ENCODE measurements at places on chromosomes 4 and X.

DNA sequence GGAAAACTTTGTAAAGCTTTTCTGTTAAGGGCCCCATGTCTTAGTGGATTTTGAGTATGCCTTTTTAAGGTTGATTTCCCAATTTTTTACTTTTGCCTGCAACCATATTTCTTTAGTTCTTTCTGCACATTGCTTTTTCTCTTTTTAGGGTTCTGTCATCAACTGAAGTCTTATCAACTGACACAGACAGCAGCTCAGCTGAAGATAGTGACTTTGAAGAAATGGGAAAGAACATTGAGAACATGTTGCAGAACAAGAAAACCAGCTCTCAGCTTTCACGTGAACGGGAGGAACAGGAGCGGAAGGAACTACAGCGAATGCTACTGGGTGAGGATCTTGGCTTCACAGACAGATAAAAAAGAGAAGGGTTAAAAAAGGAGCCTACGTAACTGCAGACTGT lies 27.8 kb downstream of the TAF1 start:
- peak; percentile 89 for DNase-seq

GRCh38 chrX:21853578-21853977 lies 2.2 kb upstream of the YY2 start:
- DNase-seq = no peak

DNA sequence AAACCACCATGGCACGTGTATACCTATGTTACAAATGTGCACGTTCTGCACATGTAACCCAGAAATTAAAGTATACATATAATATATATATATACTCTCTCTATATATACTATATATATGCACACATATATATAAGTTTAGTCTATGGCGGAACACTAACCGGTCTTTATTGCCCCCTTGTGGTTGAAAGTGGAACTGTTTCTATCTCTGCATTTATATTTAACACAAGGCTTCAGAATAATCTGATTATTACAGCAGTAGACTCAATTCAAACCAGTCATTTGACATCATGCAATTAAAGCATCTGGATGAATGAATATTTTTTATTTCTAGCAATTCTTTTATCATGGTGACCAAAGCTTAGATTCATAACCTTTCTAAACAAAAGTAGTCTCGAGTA lies 14.6 kb downstream of the RAB9B start:
- peak; percentile 55 for DNase-seq

GRCh38 chr4:183229397-183229796 lies 90.7 kb downstream of the CLDN22 start:
- DNase-seq = no peak

GRCh38 chrX:153665726-153666306 lies 7.8 kb downstream of the PNCK start:
- DNase-seq = no peak

DNA sequence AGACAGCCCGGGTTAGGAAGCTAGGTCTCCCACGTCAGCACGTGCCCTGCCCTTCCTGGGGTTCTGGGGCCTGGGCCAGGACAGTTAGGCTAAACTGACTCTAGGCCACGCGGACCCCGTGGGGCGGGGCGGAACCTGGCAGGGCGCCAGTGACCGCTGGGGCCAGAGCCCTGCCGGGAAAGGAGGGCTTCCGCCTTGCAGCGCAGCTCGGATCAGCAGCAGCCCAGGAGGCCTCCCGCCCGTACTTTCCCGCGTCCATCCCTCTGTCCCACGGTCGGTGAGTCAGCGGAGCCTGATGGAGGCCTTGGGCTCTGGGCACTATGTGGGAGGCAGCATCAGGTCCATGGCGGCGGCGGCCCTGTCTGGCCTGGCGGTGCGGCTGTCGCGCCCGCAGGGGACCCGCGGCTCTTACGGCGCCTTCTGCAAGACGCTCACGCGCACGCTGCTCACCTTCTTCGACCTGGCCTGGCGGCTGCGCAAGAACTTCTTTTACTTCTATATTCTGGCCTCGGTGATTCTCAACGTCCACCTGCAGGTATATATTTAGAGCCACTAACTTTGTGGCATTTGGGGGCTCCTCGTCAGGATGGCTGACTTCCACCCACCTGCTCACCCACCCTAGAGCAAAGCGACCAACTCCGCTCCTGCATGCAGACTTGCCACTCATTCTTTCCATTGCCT lies at the start of gene SMIM10:
SMIM10 (plus strand) TSS at position 191 of the 681 bp plus-strand sequence; CDS start at position 296, 105 bp downstream.
- peak; percentile 84 for DNase-seq

DNA sequence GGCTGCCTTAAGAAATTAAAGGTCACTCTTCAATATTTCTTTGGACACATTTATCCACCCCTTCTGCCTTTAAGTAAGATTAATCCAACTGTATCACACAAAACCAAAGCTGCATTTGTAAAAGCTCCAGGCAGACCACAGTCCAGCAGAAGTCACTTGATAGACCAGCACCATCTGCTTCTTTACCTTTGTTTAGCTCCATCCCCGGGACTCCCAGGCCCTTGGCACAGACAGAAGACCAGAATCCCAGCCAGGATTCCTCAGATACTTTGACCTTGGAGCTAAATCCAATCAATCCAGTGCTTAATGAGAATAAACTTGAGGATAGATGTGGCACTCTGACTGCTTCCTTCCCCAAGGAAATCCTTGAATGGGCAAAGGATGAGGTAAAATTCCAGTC lies 333.1 kb upstream of the RASGEF1B start:
- no peak for DNase-seq

GRCh38 chr4:7107166-7107905 lies 39.5 kb upstream of the GRPEL1 start:
- no peak for DNase-seq

GRCh38 chrX:79107891-79108718 lies 36.4 kb upstream of the GPR174 start:
- DNase-seq = no peak

- no peak for DNase-seq
These were observed 131.3 kb downstream of the PJA1 start for GRCh38 chrX:69033936-69034335.

GRCh38 chrX:9466124-9466495 lies 1.3 kb downstream of the TBL1X start:
- DNase-seq = peak; percentile 21

GRCh38 chr4:162865102-162865501 lies 301.6 kb downstream of the NAF1 start:
- DNase-seq = peak; percentile 9

DNA sequence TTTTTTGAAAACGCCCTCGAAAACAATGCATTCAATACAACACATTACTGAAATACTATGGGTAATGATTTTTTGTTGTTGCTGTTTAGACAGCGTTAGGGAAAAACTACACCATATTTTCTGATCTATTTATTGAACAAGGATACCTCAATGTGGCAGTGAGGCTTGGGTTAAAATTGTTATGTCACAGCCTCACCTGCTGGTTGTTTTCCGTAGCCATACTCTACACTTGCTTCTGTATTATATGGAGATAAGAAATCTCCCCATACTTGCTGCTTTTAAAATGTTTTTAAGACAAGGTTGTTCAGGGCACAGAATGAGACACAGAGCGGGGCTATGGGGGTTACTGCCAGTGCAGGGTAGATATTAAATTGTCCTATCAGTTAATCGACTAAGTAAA lies 221.6 kb upstream of the FTHL17 start:
- no peak for DNase-seq

DNA sequence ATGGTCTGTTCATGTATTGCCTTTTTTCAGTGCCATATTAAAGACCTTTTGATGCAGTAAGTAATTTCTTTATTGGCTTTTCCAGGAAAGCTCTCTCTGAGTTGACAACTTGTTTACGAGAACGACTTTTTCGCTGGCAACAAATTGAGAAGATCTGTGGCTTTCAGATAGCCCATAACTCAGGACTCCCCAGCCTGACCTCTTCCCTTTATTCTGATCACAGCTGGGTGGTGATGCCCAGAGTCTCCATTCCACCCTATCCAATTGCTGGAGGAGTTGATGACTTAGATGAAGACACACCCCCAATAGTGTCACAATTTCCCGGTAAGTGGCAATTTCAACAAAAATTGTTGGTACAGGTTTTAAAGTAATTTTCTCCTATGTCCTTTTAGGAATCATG lies 148.0 kb downstream of the STIM2 start:
- DNase-seq = no peak

DNA sequence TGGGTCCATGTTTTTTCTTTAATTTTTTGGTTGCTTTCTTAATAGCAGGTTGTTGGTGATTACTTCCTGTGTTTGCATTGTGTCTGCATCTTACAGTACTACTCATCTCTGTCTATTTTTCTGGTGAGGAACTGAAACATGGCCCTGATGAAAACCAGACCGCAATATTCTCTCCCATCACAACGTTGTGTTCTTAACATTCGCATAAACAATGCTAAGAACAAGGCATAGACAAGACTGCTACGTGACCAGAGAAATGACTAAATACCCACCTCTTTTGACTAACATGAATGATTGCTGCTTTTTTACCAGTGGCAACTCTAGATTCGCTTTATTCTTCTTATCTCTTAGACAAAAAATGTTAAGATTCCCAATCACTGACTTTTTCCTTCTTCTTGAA lies 179.1 kb downstream of the GC start:
- DNase-seq = no peak

DNA sequence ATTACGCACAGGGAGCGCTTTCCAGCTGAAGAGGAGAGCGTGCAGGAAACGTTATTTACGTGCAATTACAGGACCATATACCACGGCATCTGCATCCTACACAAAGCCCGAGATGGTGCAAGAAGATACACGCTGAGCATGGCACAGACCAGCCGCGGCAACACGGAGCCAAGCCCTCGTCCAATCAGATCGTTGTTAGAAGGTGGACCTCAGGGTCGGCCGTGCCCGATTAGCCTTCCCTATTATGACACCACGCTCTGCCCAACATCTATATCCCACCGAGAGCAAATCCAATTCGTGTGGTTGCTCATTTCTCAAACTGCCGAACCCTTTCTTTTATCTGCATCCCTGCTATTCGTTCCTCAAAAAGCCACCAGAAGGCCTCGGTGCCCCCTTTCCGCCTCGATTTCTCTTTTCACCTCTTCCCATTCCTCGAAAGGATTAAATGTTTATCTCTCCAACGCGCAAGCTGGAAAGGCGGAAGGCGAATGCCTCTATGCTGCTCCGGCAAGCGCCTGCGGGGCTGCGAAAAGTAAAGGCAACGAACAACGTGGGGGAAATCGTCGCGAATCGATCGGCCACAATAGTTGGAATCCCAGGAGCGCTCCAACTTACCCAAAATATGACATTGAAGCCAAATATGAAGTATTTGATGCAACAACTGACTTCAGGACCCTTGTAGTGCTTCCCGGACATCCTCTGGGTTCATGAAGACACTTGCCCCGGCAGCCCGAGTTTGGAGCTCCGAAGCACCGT lies 702 bp downstream of the TSPAN5 start:
- DNase-seq = peak; percentile 84

DNA sequence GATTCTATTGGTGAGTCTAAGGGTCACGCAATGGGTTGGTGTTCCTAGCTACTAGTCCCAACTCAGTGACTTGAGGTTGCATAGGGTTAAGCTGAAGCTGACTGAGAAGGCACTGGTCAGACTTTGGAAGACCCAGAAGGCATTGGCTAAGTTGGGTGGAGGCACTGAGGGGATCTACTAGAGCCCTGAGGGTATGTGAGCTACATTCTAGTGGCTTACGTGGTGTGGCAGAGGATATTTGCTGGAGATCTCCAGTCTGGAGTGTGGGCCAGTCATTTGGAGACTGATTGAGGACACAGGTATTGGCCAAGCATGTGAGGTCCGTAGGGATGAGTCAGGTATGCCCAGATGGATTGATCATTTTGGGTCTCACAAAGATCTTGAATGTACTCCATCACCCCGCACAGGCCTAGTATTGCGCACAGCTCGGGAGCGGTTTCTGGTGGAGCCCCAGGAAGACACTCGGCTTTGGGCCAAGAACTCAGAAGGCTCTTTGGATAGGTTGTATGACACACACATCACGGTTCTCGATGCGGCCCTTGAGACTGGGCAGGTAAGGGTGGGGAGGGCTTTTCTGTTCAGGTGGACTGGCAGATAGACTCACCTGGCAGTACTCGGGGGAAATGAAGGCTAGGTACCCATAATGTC lies 7.2 kb downstream of the USP11 start:
- DNase-seq = no peak

- DNase-seq = peak; percentile 41
These were observed 60.6 kb downstream of the GABRA2 start for GRCh38 chr4:46329118-46329976.

DNA sequence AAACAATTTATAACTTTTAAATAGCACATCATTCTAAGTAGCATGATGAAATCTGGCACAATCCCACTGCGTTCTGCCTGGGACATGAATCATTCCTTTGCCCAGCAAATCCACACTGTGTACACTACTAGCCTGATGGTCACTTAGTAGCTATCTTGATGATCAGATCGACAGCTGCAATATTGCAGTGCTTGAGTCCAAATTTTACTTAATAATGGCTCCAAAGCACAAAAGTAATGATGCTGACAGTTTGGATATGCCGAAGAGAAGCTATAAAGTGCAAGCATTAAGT lies 86.6 kb upstream of the NPNT start:
- no peak for DNase-seq

- DNase-seq = peak; percentile 65
These were observed 886 bp upstream of the NDST3 start for GRCh38 chr4:118033148-118034052.

- DNase-seq = no peak
These were observed 58.4 kb downstream of the RXFP1 start for GRCh38 chr4:158580064-158580463.

- DNase-seq = no peak
These were observed 45.7 kb downstream of the AFM start for GRCh38 chr4:73527196-73527595.
